Activated naive CD8-positive, alpha-beta T cell treated with anti-CD3 and anti-CD28 coated beads for 36 hours (primary cell): ENCODE measurements at places on chromosomes 3 and 15. TPM values are rescaled to one million over a fixed set of nuclear protein-coding genes. Genes with fewer than 3 reads are reported as not detected.
A peak's percentile ranks its signal among the peaks of the same experiment; 100 is the strongest.

- DNase-seq, result no peak
- peaks cover 4% of the 10 kb centered on the region for H3K36me3 ChIP-seq
- no peak overlapping the region for H3K4me3 ChIP-seq
- H3K27me3 ChIP-seq, result no peaks in the 10 kb centered on the region
These were observed 35.9 kb downstream of the POC1A start for GRCh38 chr3:52118156-52118875.

GRCh38 chr15:51844747-51845426 is 15.4 kb downstream of the TMOD3 start:
- peaks cover 4% of the 10 kb centered on the region for H3K36me3 ChIP-seq
- no peak for DNase-seq
- H3K4me1 ChIP-seq, result peaks cover 65% of the 10 kb centered on the region
- no peaks in the 10 kb centered on the region for H3K27me3 ChIP-seq
- H3K27ac ChIP-seq, result peak overlapping the region; percentile 10
- H3K4me3 ChIP-seq, result no peak overlapping the region

GRCh38 chr3:52722491-52722890 is 16.6 kb downstream of the SPCS1 start:
- no peak overlapping the region for H3K27ac ChIP-seq
- peaks cover 24% of the 10 kb centered on the region for H3K4me1 ChIP-seq
- no peak overlapping the region for H3K4me3 ChIP-seq
- DNase-seq, result no peak
- H3K27me3 ChIP-seq, result no peaks in the 10 kb centered on the region
- H3K36me3 ChIP-seq, result peaks cover 21% of the 10 kb centered on the region

The LRRC2 gene
- total RNA-seq, result not detected

DNA sequence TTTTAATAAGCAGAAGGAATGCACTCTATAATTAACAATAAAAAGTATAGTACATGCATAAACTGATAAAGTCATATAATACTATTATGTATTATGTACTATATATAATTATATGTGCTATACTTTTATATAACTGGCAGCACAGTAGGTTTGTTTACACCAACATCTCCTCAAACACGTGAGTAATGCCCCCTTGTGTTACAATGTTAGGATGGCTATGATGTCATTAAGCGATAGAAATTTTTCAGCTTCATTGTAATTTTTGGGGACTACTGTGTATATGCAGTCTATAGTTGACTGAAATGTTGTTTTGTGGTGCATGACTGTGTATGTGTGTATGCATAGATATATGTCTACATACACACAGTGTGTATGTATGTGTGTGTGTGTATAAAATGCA is 100.6 kb downstream of the SLMAP start:
- no peaks in the 10 kb centered on the region for H3K36me3 ChIP-seq
- no peaks in the 10 kb centered on the region for H3K27me3 ChIP-seq
- no peak overlapping the region for H3K27ac ChIP-seq
- no peak overlapping the region for H3K4me3 ChIP-seq
- no peak for DNase-seq

DNA sequence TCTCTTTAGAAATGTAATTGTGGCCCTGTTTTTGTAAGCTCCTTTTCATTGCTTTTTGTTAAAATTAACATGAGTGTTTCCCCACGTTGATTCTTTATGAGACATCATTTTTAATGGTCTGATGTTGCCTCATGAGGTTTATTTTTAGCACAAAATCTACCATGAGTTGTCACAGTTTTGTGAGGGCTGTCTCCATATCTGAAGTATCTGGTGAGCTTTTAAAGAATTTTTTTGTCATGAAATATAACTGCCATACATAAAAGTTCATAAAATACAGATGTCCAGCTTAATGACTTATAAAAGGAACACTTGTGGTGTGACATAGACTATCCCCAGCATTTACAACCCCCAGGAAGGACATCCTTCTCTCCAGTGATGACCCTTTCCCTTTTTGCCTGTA is 34.3 kb upstream of the CEMIP start:
- peaks cover 9% of the 10 kb centered on the region for H3K36me3 ChIP-seq
- H3K27me3 ChIP-seq, result no peaks in the 10 kb centered on the region
- no peak overlapping the region for H3K4me3 ChIP-seq
- no peak for DNase-seq

The MAPKAPK3 gene
- 171 TPM for total RNA-seq

GRCh38 chr3:191376516-191377141 is 46.3 kb upstream of the UTS2B start:
- no peak overlapping the region for H3K27ac ChIP-seq
- no peak for DNase-seq
- no peak overlapping the region for H3K4me3 ChIP-seq
- no peaks in the 10 kb centered on the region for H3K4me1 ChIP-seq

DNA sequence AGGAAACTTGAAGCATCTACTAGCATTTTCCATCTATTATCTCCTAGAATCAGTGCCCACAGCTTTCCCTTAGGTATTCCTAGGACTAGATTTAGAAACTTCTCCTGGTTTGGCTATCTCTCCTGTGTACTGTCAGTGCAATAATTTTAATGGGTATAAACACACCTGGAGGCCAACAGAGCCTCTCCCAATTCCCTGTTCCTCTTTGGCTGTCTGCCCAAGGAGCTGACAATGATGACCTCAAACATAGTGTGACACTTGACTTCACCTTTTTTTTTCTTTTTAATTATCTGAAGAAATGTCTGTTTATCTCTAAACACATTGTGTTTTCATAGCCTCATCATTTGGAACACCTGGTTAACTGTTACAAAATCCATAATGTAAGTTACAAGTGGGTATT is 754.5 kb upstream of the ALCAM start:
- no peak overlapping the region for H3K4me3 ChIP-seq
- no peaks in the 10 kb centered on the region for H3K27me3 ChIP-seq
- H3K36me3 ChIP-seq, result no peaks in the 10 kb centered on the region
- DNase-seq, result no peak
- no peak overlapping the region for H3K27ac ChIP-seq

GRCh38 chr15:61796056-61796455 is 264.2 kb downstream of the VPS13C start:
- DNase-seq, result no peak
- no peaks in the 10 kb centered on the region for H3K4me1 ChIP-seq
- H3K27me3 ChIP-seq, result peaks cover 21% of the 10 kb centered on the region
- no peaks in the 10 kb centered on the region for H3K36me3 ChIP-seq
- no peak overlapping the region for H3K4me3 ChIP-seq
- H3K27ac ChIP-seq, result no peak overlapping the region

DNA sequence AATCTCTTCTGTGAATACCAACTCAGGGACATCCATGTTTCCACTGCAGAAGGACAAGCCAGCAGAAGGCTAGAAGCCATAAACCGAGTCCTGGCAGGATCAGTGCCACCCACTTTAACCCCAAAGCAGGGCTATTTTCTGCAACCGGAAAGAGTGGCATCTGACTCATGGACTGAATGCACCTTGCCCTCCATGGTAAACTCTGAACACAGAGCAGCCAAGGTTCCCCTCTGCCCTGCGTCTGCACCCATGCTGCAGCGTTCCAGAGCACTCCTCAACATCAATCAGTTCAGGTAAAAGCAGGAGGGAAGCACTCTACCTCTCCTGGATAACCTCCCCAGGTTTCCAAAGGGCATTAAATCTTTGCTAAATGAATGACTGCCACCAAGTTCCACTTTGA is 801 bp upstream of the NGRN start:
- peak overlapping the region; percentile 96 for H3K4me3 ChIP-seq
- H3K27me3 ChIP-seq, result no peaks in the 10 kb centered on the region
- DNase-seq, result peak; percentile 22

DNA sequence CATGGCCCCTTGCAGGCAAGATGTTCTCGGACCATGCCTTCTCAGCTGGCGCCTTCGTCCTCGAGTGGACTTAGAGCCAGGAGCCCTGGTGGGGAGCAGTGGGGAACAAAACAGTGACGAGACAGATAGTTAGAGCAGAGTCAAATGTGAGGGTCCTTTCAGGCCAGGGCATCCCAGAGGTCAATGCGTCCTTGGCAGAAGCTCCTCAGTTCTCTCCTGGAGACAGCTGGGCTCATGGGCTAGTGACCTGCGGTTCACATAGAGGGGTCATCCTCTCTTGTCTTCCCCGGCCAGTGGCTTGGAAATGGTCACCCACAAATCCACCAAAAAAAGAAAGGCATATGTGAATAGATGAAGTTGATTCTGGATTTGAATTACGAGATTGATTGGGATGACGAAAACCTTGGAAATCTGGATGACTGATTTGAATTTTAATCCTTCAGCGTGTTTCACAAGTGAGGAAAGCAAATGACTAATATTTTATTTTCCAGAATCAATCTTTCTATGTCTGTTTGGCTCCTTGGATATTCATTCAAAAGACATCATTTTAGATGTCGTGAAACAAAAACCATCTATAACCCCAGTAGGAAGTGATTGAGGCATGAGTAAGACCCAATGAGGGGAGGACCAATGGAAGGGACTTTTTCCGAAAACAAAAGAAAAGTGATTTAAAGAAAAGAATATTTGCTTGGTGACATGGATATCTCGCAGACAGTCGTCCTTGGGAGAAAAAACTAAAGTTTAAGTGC is 84.5 kb downstream of the ASB7 start:
- H3K27ac ChIP-seq, result no peak overlapping the region
- no peak overlapping the region for H3K4me3 ChIP-seq
- no peaks in the 10 kb centered on the region for H3K4me1 ChIP-seq
- peaks cover under 1% of the 10 kb centered on the region for H3K36me3 ChIP-seq

The SH3GL3 gene
- total RNA-seq, result not detected
